ELF-1 (cell line): ENCODE measurements at places on chromosomes 4 and X.

- peak; percentile 67 for DNase-seq
Measured at GRCh38 chr4:163544407-163545038, 50.0 kb downstream of the TMA16 start.

- DNase-seq, result no peak
Measured at GRCh38 chrX:135347381-135348016, 38.2 kb downstream of the ETDC start.

DNA sequence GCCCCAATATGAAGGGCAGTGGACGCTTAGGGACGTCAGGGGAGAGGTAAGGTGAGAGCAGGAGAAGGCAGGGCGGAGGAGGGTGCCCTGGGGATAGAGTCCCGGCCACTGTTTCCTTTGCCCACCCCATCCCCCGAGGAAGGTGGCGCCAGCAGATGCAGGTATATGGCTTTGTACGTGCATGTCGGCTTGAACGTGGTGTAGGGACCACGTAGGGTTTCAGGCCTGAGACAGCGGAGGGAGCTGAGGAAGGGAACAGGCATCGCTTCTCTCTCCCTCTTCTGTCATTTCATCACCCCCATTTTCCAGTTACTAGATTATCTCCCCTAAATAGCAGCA, 97.9 kb downstream of the PHKA2 start:
- DNase-seq, result no peak

GRCh38 chr4:108107101-108107500, 61.6 kb downstream of the LEF1 start:
- no peak for DNase-seq

- DNase-seq, result no peak
Measured at GRCh38 chr4:81452452-81453006, 19.2 kb downstream of the RASGEF1B start.

- no peak for DNase-seq
Measured at GRCh38 chr4:168293386-168293975, 25.1 kb downstream of the DDX60 start.

- DNase-seq, result no peak
Measured at GRCh38 chr4:79267671-79268070, 58.2 kb downstream of the NAA11 start.

GRCh38 chr4:98641906-98642668, 16.3 kb downstream of the TSPAN5 start:
- DNase-seq, result no peak

GRCh38 chr4:56637791-56638190, 43.3 kb downstream of the HOPX start:
- DNase-seq, result no peak

- DNase-seq, result no peak
Measured at GRCh38 chrX:56728752-56729151, 291 bp upstream of the NBDY start.
